ENCODE measurements at places on chromosomes 13 and 19.
A peak's percentile ranks its signal among the peaks of the same experiment; 100 is the strongest.

DNA sequence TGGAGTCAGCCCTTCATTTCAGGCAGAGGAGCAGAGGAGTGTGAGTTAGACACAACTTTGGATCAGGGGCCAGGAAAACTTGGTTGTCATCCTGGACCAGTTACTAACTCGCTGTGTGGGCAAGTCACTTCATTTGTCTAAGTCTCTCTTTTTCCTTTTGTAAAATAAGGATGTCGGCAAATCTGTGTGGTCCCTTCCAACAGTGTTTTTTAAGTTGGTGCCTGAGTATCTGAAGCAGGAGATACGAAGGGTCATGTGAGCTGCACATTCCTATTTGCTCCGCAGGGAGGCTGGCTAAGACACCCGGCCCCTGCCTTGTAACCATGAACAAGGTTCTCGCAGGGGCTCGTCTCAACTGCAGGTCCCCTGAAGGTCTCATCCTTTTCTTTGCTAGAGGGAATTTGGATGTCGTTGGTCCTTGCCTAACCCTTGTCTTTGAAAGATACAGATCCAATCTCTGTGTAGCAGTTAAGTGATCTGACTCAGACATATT is 64.3 kb downstream of the LRCH1 start:
- DNase-seq: no peak

GRCh38 chr13:33326723-33327122 is 41.2 kb upstream of the STARD13 start:
- no peak for DNase-seq

- DNase-seq: no peak
These were observed 11.2 kb upstream of the AKAP8 start for GRCh38 chr19:15390814-15391213.

- DNase-seq: no peak
These were observed 10.4 kb downstream of the DEDD2 start for GRCh38 chr19:42206871-42207755.

GRCh38 chr19:38291855-38292254 is 12.2 kb upstream of the C19orf33 start:
- no peak for DNase-seq

DNA sequence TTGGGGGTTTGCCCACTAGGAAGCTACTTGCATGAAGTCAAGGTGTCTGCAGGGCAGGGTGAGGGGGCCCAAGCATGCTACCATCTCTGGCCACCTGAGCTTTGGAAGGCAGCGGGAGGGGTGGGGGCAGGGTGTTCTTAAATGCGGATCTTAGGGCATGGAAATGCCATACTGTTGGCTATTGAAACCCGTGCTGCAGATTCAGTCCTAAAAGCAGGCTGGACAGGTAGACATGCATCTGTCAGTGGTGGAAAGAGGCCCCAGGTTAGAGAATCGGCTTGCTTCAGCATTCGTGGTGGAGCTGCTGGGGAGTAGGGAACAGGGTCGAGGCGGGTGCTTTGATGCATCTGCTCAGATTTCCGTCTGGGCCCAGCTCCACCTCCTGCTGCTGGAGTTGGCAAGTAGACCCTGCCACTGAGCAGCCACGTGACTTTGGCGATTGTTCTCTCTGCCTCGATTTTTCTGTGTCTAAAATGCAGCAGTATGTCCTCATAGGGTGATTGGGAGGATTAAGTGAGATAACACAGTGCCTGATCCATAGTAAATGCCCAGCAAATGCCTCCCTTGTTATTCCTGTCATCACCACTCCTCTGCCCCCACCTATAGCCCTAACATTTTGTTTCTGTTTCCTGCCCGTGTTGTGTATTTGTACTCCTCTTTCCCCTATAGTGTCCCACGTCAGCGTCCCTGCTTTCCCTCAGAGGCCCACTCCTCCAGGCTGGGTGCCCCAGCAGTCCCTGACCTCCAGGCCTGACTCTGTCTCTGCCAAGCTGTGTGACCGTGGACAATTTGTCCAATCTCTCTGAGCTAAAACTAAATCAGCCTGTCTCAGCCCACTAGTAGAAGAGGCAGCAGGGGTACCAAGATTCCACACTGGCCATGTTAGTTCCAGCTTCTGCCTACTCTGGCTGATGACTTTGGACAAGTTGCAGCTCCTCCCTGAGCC is 5.8 kb downstream of the PPP1R37 start:
- no peak for DNase-seq

GRCh38 chr19:6452223-6452614 is 7.4 kb downstream of the SLC25A23 start:
- DNase-seq: no peak

GRCh38 chr13:102571075-102571474 is 25.7 kb upstream of the TPP2 start:
- no peak for DNase-seq

- DNase-seq: peak; percentile 47
These were observed 1.2 kb downstream of the AKT1S1 start for GRCh38 chr19:49875857-49876421.

- DNase-seq: no peak
These were observed 780 bp downstream of the CD177 start for GRCh38 chr19:43354305-43354627.

DNA sequence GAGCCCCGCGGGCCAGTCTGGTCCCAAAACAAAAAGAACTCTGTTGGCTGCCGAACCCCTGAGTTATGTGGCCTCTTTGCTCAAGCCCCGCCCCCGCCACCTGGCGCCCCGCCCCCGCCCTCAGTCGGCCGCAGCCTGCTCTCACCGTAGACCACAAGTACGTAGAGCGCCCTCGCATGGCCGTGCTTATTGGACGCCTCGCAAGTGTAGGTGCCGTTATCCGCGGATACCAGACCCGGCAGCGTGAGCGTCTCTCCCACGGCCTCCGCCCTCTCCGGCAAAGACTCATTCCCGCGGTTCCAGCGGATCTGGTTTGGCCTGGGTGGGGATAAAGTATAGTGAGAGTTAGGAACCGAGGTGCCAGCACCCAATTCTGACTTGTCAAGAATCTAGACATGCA is 5.5 kb upstream of the ZNF428 start:
- DNase-seq: peak; percentile 65

GRCh38 chr19:13240312-13241022 is 90.3 kb downstream of the IER2 start:
- DNase-seq: no peak

DNA sequence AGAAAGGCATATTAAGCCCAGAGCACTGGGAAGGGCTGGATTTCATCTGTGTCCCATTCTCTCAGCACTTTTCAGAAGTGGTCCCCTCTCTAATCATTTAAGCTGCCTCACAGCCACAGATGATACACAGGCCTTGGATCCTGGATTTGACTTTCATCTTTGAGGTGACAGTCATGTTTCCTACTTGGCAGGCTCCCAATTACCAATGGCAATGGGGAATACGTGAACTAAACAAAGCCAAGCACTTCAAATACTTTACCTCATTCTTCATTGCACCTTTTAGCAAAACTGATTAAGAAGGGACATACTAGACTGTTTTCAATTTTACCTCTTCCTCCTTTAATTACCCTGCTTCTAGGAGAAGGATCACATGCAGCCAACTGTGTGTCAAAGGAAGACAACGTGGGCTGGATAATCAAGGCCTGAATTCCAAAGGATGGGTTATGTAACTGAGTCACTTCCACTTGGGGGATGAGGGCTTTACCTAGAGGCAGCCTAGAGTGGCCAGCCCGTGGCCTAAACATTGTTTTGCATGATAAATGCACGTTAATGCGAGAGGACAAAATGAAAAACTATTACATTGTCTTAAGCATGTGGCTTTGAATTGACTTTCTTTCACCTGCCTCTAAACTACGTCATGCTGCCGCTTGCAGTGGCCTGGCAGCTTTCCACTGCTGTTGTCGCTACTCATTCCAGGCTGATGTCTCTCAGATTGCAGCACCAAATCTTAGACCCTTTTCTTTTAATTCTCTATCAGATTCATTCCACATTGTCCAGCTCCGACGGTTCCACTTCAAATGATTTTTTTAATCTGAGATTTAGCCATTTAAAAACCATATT is 95.0 kb downstream of the KCTD12 start:
- DNase-seq: no peak

DNA sequence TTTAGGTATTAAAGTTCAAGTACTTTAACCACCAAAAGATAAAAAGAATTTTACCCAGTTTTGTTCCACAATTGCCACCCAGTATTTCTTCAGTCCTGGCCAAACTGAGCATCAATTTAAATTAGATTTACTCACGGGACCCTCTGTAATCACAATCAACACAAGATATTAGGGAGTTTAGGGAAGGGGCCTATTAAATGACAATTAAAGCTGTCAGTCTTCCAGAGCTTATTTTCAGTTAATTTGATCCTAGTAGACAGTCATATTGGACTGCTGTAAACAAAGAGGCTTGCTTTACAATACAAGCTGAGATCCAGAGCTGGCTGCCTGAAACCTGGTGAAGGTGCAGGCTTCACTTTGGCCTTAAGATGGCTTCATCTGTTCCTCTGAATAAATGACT is 321.2 kb upstream of the NBEA start:
- no peak for DNase-seq

DNA sequence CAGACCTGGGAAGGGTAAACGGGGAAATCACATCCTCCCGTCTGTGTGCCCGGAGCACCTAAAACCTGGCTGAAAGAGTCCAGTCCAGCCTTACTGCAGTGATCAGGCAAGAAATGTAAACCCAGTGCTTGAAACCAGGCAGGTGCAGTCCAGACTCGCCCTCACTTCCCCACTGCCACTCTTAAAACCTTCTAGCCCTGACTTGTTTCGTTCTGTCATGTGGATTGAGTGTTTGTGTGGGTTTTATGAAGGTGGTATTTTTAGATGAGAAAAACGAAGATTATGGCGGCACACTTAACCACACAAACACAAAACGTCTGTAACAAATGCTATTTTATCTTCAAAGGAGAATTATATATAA is 839 bp upstream of the CKAP2 start:
- DNase-seq: no peak

DNA sequence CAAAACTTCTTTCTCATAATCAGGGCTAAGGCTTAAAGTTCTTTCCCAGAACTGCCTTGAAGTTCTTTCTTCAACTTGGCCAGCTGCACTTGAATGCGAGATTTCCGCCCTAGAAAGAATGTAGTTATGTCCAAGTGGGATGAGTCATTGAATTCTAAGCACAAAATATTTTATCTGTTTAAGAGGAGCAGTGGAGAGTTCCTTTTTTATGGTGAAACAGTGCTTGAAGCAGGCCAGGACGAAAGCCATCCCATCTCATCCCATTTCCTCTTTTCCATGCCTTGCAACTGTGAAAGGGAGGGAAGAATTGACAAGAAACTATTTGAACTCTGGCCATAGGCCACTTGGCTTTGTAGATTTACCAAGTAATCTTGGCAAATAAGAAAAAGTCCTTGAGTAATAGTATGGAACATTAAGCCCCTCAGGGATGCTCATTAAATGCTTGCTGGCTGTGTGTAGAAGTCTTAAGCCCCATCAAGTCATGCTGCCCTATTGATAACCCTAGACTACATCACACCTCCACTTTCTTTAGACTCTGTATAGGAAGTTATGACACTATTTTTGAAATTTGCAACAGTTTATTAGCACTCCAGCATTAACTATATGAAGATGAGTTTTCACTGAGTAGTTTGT is 174.5 kb downstream of the KCTD12 start:
- no peak for DNase-seq

GRCh38 chr13:30404207-30404606 is 18.1 kb upstream of the UBE2L5 start:
- no peak for DNase-seq

DNA sequence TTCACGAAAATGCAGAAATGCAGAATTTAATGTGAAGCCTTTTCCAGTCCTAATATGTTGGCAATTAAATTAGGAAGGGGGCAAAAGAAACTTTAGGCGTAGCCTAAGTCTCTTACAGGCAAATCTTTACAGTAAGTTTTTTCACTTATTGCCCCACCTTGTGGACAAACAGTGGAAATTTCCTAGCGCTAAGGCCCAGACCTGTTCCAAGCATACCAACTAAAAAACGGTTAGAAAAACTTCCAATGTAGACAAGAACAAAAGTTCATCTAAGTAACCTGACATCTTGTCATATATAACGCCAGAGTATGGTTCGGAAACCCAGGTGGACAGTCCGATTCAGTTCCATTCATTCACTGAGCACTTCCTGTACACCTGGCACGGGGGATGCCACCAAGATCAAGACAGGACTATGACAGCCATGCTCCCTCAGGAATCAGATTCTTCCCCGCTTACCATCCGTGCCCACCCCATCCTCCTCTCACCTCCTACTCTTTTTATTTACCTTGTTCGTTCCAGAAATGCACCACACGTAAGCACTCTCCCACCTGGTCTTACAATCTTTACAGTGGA is 4.9 kb downstream of the ZAR1L start:
- no peak for DNase-seq

- no peak for DNase-seq
These were observed 29.0 kb downstream of the CCDC8 start for GRCh38 chr19:46384396-46384795.

DNA sequence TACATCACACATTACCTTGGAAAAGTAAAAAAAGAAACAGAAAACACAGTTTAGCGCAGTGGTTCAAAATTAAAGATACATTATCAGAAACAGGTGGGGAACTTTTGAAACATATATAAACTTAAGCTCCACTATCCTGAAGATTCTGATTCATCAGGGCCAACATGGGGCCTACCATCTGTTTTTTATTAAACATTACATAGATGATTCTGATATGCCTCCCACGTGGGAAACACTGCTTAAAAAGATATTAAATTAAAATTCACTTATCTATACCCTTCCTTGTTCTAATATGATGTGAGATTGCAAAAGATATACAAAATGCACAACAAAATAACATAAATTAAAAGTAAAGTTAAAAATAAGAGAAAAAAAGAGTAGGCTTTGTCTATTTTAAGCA is 125.0 kb downstream of the VWA8 start:
- no peak for DNase-seq

- peak; percentile 90 for DNase-seq
These were observed 3.5 kb downstream of the RASA3 start for GRCh38 chr13:114128624-114129522.

GRCh38 chr19:31906111-31906871 is 439.1 kb upstream of the ZNF507 start:
- DNase-seq: no peak

- no peak for DNase-seq
These were observed 25.6 kb upstream of the CXCL17 start for GRCh38 chr19:42468273-42468796.

DNA sequence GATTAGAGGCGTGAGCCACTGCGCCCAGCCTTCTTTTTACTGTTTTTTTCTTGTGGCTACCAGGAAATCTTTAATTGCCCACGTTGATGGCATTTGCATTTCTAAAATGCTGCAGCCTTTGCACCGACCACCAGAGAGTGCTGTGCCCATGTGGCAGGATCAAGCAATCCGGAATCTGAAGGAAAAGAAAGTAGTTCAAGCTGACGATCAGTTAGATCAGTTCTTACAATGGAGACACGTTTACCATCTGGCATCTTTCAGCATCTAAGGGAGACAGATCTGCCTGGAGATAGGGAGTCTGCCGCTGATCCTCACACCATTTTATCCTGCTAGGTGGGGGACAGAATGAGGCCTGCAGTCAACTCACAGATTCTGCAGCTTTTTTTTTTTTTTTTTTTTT is 19.9 kb downstream of the TINCR start:
- DNase-seq: no peak

DNA sequence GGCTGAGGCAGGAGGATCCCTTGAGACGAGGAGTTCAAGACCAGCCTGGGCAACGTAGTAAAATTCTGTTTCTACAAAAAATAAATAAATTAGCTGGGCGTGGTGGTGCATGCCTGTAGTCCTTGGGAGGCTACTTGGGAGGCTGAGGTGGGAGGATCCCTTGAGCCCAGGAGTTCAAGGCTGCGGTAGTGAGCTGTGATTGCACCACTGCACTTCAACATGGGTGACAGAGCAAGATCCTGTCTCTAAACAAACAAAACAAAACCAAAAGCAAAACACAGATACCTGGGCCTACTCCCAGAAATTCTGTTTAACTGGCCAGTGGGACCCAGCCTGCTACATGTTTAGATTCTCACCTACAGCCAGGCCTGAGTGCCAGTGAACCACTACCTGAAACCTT is 74.6 kb upstream of the MEDAG start:
- no peak for DNase-seq

Measured in stimulated activated CD4-positive, alpha-beta T cell treated with anti-CD3 and anti-CD28 coated beads, Interleukin-1b, Interleukin-23, amount 100 ng/mL, for 24 hours (primary cell).